Right renal cortex interstitium (tissue), 3 donors: ENCODE measurements at places on chromosomes 12 and 14. TPM values are rescaled to one million over a fixed set of nuclear protein-coding genes. Genes with fewer than 3 reads are reported as not detected.

The ZFYVE1 gene
- 18.6 TPM for polyA plus RNA-seq

GRCh38 chr12:111783046-111783445 lies 16.3 kb downstream of the ALDH2 start:
- no peak for DNase-seq

- DNase-seq, result no peak
Observed at GRCh38 chr14:91753501-91754128, 21.7 kb upstream of the CATSPERB start.

GRCh38 chr14:67495827-67496226 lies 7.3 kb upstream of the TMEM229B start:
- no peak for DNase-seq

The DPPA3 gene
- polyA plus RNA-seq, result not detected

DNA sequence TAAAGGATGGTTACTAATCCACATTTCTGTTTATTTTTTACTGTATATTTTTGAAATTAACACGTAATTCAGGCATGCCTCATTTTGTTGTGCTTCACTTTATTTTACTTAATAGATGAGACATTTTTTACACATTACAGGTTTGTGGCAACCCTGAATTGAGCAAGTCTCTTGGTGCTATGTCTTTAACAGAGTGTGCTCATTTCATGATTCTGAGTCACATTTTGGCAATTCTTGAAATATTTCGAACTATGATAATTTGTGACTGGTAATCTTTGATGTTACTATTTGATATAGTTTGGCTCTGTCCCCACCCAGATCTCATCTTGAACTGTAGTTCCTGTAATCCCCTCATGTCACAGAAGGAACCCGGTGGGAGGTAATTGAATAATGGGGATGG lies 1120.5 kb upstream of the FLRT2 start:
- no peak for DNase-seq

The SMCO3 gene
- 2.8 TPM for polyA plus RNA-seq
